CD14-positive monocyte (primary cell): ENCODE measurements at places on chromosomes 12 and 14.

DNA sequence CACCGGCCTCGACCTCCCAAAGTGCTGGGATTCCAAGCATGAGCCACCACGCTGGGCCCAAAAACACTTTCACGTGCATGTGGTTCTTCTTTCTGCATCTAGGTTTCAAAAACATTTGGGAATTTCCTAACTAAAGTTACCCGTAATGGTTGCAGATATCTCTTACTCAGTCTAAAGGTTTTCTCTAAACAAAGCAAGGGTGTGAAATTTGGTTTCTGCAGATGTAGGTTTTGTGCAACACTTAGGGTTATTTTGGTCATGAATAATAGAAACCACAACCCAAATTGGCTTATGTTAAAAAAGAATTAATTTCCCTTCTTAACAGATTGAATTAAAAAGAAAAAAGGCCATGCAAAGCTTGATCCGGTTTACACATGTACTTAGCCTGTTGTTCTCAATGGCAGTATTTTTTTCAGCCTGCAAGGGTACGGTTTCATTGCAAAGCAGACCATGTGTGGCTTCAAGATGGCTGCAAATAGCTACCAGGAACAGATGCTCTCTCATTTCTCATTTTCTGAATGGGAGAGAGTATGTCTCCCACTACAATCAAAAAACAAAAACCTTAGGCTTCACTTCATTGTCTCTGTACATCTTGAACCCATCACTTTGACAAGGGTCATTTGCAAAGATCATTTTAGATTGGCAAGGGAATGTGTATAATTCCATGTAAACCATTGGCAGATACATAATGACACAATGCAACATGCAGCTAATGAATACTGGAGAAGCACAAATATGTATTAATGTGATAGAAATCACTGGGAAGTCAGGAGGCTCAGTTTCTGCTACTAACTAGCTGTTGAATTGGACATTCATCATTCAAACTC, 491.2 kb upstream of the FLRT2 start:
- DNase-seq: no peak

DNA sequence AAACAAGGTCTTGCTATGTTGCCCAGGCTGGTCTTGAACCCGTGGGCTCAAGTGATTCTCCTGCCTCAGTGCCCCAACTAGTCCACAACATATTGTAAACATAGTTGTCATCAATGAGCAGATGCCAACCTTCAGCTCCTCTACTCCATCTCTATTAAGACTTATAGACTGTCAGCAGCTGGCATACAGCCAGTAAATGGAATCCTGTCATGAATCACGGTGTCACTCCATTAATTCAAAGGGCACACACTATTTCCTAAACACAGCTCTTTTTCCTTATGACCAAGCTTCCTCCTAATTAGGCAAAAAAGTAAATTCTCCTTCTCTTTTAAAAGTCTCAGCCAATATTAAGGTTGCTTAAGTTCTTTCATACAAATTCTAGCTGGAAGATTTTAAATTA, 111.2 kb downstream of the ITPR2 start:
- DNase-seq: no peak

DNA sequence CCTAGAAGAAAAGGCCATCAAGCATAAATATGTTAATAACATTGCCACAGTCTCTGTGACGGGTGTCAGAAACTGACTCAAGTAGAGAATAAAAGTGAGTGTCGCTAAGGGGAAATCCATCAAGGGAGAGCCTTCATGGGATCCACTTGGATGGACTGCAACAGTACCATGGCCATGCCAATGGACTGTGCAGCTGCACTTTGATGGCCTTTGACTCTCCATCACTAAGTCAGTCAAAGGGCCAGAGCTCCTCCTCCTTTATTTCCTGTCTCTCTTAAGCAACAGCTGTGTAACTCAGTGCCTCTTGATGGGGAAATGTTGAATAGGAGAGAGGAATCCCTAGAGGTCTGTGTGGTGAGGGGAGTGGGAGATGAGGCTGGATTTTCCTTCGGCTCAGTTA, 335.2 kb downstream of the BMP4 start:
- DNase-seq: no peak

- no peak for DNase-seq
These were observed 19.6 kb downstream of the SOX5 start for GRCh38 chr12:23929906-23930305.

- DNase-seq: peak; percentile 81
These were observed 25.4 kb upstream of the EIF4B start for GRCh38 chr12:52980650-52981423.

DNA sequence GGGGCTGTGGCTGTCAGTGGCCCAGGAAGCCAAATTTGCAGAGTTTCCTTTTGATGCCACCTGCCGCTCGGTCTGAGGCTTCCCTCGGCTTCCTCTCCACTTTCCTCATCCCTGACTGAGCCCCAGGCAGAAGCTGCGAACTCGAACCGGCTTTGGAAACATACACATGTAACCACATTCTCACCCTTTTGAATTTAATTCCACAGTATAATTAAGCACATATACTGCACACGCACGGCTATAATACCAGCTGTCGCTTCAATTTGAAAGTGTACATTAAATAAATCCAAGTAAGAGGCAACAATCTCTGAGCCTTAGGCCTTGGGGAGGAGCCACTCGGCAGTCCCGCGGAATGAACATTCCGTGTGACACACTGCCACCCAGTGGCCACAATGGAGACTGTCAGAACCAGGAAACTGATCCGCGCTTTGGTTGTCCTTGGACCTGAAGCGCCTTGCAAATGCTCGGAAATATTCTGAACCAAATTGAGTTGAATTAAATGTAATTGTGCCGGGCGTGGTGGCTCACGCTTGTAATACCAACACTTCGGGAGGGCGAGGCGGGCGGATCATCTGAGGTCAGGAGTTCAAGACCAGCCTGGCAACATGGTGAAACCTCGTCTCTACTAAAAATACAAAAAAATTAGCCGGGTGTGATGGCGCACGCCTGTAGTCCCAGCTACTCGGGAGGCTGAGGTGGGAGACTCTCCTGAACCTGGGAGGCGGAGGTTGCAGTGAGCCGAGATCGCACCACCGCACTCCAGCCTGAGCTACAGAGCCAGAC, 117.9 kb upstream of the TMPO start:
- peak; percentile 66 for DNase-seq

DNA sequence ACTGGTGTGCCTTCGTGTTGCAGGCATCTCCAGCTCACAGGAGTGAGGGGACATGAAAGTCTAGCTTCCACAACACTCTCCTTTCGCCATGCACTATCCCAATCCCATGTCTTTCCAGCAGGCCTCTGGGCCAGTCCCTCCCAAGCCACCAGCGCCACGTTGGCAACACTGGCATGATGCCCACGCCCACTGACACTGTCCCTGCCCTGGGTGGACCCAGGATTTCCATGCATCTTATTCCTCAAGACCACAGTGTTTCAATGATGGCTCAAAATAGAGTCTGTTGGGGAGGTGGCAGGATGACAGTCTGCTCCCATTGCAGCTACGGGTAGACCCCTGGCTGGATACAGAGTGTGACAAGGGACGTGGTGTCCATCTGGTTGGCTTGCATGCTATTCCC, 2.3 kb downstream of the SP7 start:
- DNase-seq: no peak

GRCh38 chr14:23169622-23170021, 13.8 kb downstream of the SLC7A8 start:
- DNase-seq: no peak
